AML-193 (cell line): ENCODE measurements at places on chromosomes 6 and 20.

DNA sequence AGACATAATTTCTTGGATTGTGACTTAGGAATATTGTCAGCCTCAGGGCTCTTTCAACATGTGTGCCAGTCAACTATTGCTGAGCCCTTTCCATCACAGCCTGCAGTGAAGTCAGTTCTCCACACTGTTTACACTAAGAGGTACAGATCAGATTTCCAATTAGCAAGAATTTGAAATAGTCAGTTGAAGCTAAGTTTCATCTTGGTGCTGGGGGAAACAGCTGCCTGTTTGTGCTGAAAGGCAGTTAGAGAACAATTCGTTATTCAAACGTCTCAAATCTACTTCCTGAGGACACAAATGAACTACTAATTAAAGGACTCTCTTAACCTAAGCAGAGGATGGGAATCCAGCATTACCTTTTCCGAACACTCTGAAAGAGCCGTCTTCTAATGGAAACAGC, 25.9 kb downstream of the ADGRF1 start:
- no peak for DNase-seq

DNA sequence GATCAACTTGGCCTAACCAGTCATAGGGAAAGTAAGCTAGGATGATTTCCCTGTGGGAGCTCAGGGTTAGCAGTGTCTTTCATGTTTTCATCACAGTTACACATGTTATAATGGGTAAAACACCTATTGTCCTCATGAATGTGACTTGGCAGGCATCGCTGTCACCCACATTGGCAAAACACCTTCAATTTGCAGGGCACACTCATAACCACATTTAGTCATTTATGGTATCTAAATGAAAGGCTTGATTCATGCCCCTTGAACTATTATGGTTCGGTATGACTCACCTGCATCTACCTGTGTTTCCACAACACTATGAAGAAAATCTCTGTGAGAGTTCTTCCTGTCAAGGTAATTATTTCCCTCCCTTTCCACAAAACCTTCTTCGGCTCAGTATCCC, 49.2 kb downstream of the FRK start:
- no peak for DNase-seq

GRCh38 chr6:48486876-48487275, 375.9 kb upstream of the PTCHD4 start:
- no peak for DNase-seq

DNA sequence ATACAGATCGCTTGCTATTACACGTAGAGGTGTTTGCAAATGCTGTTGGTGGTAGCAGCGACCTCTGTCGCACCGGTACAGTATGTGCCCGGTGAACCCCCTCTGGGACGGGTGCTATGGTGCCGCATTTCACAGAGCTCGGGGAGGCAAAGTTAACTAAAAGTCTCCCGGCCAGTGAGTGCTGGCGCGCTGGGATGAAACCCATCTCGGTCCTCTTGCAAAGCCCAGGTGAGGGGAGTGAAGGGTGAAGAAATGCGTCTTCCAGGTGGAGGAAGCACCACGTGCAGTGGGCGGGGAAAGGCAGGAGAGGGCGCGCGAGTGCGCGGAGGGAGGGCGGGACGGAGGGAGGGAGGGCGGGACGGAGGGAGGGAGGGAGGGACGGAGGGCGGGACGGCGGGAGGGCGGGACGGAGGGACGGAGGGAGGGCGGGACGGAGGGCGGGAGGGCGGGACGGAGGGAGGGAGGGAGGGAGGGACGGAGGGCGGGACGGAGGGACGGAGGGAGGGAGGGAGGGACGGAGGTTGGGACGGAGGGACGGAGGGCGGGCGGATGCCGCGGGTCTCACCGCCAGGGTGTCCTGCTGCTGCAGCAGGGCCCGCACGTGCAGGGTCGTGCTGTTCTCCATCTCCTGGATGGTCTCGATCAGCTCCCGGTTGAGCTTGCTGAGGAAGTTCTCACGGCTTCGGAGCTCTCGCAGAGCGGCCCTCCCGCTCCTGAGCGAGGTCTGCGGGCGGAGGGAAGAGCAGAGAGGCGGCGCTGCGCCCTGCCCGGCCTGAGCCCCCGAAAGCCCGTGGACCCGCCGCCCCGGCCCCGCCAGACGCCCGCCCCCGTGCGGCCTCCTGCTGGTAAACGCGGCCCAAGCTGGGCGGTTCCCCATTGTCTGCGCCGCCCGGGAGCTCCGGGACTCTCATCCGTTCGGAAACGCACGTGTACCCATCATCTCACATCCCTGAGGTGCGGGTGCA, 11.7 kb downstream of the C20orf96 start:
- DNase-seq = no peak

- no peak for DNase-seq
Measured at GRCh38 chr6:72784581-72784980, 162.7 kb downstream of the KCNQ5 start.
